A549 treated with RU486 at 1 μM for 4 hours (cell line): ENCODE measurements at places on chromosomes 4 and X. TPM values are rescaled to one million over a fixed set of nuclear protein-coding genes. Genes with fewer than 3 reads are reported as not detected.

Gene SH3BGRL
- 37.3 to 52.1 TPM (median 48.0 TPM) in 5 replicates for total RNA-seq

Gene ADGRG2
- 4.6 to 7.0 TPM (median 6.4 TPM) in 5 replicates for total RNA-seq

Gene MAP3K15
- total RNA-seq = 1.4 to 2.1 TPM (median 1.7 TPM) in 5 replicates

Gene NRK
- total RNA-seq = not detected in 5 replicates

Gene POU4F2
- not detected in 5 replicates for total RNA-seq

Gene SORBS2
- 0.20 to 0.43 TPM in 2 of 5 replicates, not detected in the others for total RNA-seq

Gene FAM236A
- not detected in 5 replicates for total RNA-seq

Gene ZFX
- 7.0 to 12.8 TPM (median 8.9 TPM) in 5 replicates for total RNA-seq

Gene RPA4
- total RNA-seq = 0.20 to 0.34 TPM (median 0.25 TPM) in 5 replicates

Gene ARHGAP10
- total RNA-seq = 14.4 to 16.7 TPM (median 15.6 TPM) in 5 replicates

Gene MXD4
- total RNA-seq = 10.3 to 20.6 TPM (median 16.7 TPM) in 5 replicates

Gene GRID2
- not detected in 5 replicates for total RNA-seq

Gene ATP1B4
- total RNA-seq = not detected in 5 replicates

Gene SLC7A11
- 15.2 to 33.5 TPM (median 32.5 TPM) in 5 replicates for total RNA-seq

Gene RAI2
- total RNA-seq = 0.07 to 0.53 TPM (median 0.22 TPM) in 5 replicates

Gene KIF4A
- 24.2 to 29.0 TPM (median 27.9 TPM) in 5 replicates for total RNA-seq

Gene DIPK2B
- total RNA-seq = not detected in 5 replicates

Gene SPRY1
- 0.64 to 0.76 TPM (median 0.74 TPM) in 5 replicates for total RNA-seq

Gene NAT8L
- total RNA-seq = 9.3 to 16.2 TPM (median 14.7 TPM) in 5 replicates

Gene GRIPAP1
- total RNA-seq = 18.1 to 22.8 TPM (median 21.3 TPM) in 5 replicates

Gene MGARP
- total RNA-seq = 0.30 to 1.1 TPM (median 0.90 TPM) in 5 replicates

Gene HSFX1
- 0.14 to 0.40 TPM (median 0.34 TPM) in 5 replicates for total RNA-seq

Gene USP17L27
- not detected in 5 replicates for total RNA-seq

Gene DCLK2
- total RNA-seq = 7.9 to 10.4 TPM (median 8.5 TPM) in 5 replicates

Gene ART3
- not detected in 5 replicates for total RNA-seq

Gene HTR2C
- total RNA-seq = not detected in 5 replicates

Gene NR3C2
- total RNA-seq = 0.05 TPM in 1 of 5 replicates, not detected in the others

Gene UBE2A
- total RNA-seq = 136 to 142 TPM (median 138 TPM) in 5 replicates

Gene OPN1MW3
- not detected in 5 replicates for total RNA-seq

Gene SPATA4
- 0.15 to 0.20 TPM (median 0.20 TPM) in 3 of 5 replicates, not detected in the others for total RNA-seq

Gene GPR34
- total RNA-seq = 0.13 TPM in 1 of 5 replicates, not detected in the others

Gene GIMD1
- total RNA-seq = not detected in 5 replicates

Gene GABRE
- total RNA-seq = 21.1 to 33.7 TPM (median 27.3 TPM) in 5 replicates

Gene IL3RA
- 0.15 to 0.30 TPM (median 0.21 TPM) in 5 replicates for total RNA-seq

Gene SMIM43
- total RNA-seq = 0.20 to 0.37 TPM (median 0.33 TPM) in 5 replicates

Gene SPANXN3
- total RNA-seq = not detected in 5 replicates

Gene ABCG2
- total RNA-seq = 18.4 to 22.9 TPM (median 22.2 TPM) in 5 replicates

Gene SSX4B
- not detected in 5 replicates for total RNA-seq
